ENCODE measurements at places on chromosomes 1 and 21.

- DNase-seq, result no peak
Observed at GRCh38 chr1:9946315-9946714, 3.0 kb downstream of the NMNAT1 start.

DNA sequence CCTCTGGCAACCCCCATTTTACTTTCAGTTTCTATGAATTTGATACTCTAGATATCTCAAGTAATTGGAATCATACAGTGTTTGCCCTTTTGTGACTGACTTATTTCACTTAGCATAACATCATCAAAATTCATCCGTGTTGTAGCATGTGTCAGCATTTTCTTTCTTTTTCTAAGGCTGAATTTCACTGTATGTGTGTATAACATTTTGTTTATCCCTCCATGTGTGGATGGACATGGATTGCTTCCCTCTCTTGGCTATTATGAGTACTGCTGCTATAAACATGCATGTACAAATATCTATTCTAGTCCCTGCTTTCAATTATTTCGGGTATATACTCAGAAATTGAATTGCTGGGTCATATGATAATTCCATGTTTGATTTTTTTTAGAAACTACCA is 97.3 kb downstream of the MAP3K21 start:
- DNase-seq, result no peak

DNA sequence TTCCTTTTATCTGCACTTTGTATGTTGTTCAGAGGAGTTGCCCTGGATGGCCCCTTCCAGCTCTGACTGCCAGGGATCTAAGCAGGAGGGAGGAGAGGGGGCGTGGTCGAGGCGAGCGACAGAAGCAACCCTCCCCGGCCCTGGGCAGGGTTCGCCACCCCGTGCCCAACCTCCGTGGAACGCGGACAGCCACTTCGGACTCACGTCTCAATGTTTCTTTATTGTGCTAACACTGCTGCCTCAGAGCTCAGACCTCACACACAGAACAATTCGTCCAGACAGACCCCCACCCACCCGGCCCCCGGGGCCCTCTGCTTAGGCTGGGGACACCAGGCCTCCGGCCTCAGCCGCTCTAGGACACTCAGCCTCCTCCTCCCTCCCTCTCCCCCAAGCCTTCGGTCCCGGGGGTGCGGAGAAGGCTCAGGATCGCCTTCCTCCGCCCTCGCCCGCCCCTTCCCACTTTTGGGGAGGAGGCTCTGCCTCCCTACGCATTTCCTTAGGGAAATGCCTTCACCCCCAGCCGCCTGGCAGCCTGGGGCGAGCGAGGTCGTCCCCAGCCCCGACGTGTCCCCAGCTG is 8.3 kb downstream of the VSIG8 start:
- DNase-seq, result no peak

DNA sequence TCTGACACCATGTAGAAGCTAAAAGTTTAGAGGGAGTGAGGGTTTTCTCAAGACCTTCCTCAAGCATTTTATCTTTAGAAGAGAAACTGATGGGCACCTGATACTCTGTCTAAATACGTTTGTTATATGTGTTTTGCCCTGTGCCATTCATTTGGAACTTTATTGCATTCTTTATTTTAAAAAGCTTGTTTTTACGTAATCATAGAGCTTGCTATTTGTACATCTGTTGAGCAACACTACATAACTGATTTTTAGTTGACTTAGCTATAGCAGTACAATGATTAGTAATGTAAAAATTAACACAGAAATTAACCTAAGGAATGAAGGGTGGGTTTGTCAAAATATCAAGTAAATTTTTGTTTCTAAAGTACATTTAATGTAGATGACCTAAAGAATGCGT is 88.5 kb downstream of the RUNX3 start:
- no peak for DNase-seq

- DNase-seq, result no peak
Observed at GRCh38 chr1:180947901-180948640, 35.4 kb downstream of the KIAA1614 start.

GRCh38 chr1:150365941-150366340 is 2.0 kb downstream of the RPRD2 start:
- no peak for DNase-seq

DNA sequence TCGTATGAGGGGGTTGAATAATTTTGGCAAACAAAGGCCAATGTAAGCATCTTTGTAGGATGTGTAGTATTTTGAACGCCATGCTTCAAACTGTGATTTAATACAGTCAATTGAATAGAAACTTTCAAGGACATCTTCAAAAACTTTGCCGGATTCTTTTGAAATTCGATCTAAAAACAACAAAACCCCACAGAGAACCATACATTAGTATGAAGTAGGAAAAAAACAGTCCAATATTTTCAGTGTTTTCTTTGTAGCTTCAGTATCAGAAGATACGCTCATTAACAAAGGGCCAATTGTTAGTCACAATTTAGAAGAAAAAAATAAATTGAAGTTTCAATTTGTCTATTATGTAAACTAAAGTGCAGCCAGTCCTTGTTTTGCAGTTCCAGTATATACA is 20.7 kb upstream of the SYNJ1 start:
- no peak for DNase-seq

- DNase-seq, result no peak
Observed at GRCh38 chr1:23244256-23244761, 27.0 kb upstream of the HTR1D start.
